ENCODE measurements at places on chromosomes 6 and 20. TPM values are rescaled to one million over a fixed set of nuclear protein-coding genes. Genes with fewer than 3 reads are reported as not detected.

Gene KCNB1
- 0.86 TPM for total RNA-seq

Gene IP6K3
- total RNA-seq = 0.45 TPM

Gene LPIN3
- total RNA-seq = 2.2 TPM

Gene PAK5
- 10.9 TPM for total RNA-seq

Gene BHLHE23
- 0.18 TPM for total RNA-seq

Gene CALHM5
- total RNA-seq = 0.05 TPM

Gene BCLAF1
- 202 TPM for total RNA-seq

Gene COX4I2
- not detected for total RNA-seq

Gene ADGRF1
- 0.16 TPM for total RNA-seq

Gene SPATS1
- not detected for total RNA-seq

Gene CCNC
- 38.5 TPM for total RNA-seq

Gene HMGCLL1
- total RNA-seq = 14.3 TPM

Gene LHFPL5
- total RNA-seq = 0.68 TPM

Gene SYCP2
- 1.4 TPM for total RNA-seq

Gene RRAGD
- 98.9 TPM for total RNA-seq

Data from motor neuron (in vitro differentiated cells).